ENCODE measurements at places on chromosomes 1 and 21.
A peak's percentile ranks its signal among the peaks of the same experiment; 100 is the strongest.

GRCh38 chr1:36279789-36280296 lies 26.3 kb upstream of the SH3D21 start:
- H3K4me3 ChIP-seq, result no peak overlapping the region
- no peaks in the 10 kb centered on the region for H3K27me3 ChIP-seq
- H3K36me3 ChIP-seq, result peaks cover 19% of the 10 kb centered on the region
- no peaks in the 10 kb centered on the region for H3K4me1 ChIP-seq
- no peak for DNase-seq
- peak overlapping the region; percentile 81 for H3K27ac ChIP-seq

- no peak overlapping the region for H3K4me3 ChIP-seq
- peaks cover 37% of the 10 kb centered on the region for H3K27me3 ChIP-seq
- no peak overlapping the region for H3K27ac ChIP-seq
- no peak for DNase-seq
- peaks cover 15% of the 10 kb centered on the region for H3K4me1 ChIP-seq
Measured at GRCh38 chr1:24636661-24637357, 6.3 kb upstream of the SRRM1 start.

DNA sequence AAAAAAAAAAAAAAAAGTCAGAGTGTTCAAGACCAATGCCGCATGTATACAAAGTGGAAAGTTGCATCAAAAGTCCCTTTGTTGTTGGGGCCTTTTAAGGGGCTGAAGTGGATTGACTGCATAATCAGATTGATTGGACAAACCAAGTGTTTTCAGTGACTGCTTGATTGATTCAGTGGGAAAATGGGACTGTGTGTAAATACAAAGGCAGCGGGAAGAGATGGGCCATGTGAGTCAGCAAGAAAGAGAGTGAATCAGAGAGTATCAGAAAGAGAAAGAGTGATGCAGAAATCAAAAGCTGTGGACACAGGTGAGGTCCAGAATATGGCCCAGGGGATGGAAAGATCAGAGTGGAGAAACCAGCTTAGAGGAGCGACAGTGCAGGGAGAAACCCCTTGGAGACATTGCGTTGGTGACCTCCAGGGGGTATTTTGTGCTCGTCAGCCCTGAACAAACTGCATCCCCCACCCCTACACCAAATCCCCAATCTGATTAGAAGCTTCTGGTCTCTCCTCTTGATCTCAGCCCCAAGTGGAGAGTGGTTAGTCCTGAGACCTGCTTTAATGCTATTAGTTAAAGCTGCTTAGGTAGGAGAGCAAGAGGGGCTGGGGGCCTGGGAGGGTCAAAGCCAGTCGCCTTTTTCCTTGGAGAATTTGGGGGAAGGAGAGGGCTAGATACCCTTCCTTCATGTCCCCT lies 5.1 kb upstream of the ETV3L start:
- no peak overlapping the region for H3K4me3 ChIP-seq
- peaks cover 46% of the 10 kb centered on the region for H3K4me1 ChIP-seq
- no peaks in the 10 kb centered on the region for H3K36me3 ChIP-seq
- H3K27me3 ChIP-seq, result peaks cover 32% of the 10 kb centered on the region

- H3K27ac ChIP-seq, result no peak overlapping the region
- H3K36me3 ChIP-seq, result peaks cover 12% of the 10 kb centered on the region
- no peak for DNase-seq
Measured at GRCh38 chr21:39479164-39479813, 27.5 kb downstream of the SH3BGR start.

GRCh38 chr1:63935553-63935952 lies 161.7 kb downstream of the ROR1 start:
- peaks cover 29% of the 10 kb centered on the region for H3K4me1 ChIP-seq
- H3K36me3 ChIP-seq, result no peaks in the 10 kb centered on the region
- no peak overlapping the region for H3K27ac ChIP-seq
- DNase-seq, result no peak
- no peak overlapping the region for H3K4me3 ChIP-seq

- H3K27ac ChIP-seq, result peak overlapping the region; percentile 53
- H3K27me3 ChIP-seq, result peaks cover 8% of the 10 kb centered on the region
- H3K36me3 ChIP-seq, result peaks cover 20% of the 10 kb centered on the region
- H3K4me1 ChIP-seq, result peaks cover 90% of the 10 kb centered on the region
- no peak for DNase-seq
Measured at GRCh38 chr1:54309631-54310366, 96.4 kb downstream of the SSBP3 start.

- peaks cover 4% of the 10 kb centered on the region for H3K27me3 ChIP-seq
- H3K36me3 ChIP-seq, result peaks cover 47% of the 10 kb centered on the region
- peak; percentile 12 for DNase-seq
- peaks cover 49% of the 10 kb centered on the region for H3K4me1 ChIP-seq
Measured at GRCh38 chr1:67429011-67429527, 1.1 kb downstream of the SERBP1 start.

DNA sequence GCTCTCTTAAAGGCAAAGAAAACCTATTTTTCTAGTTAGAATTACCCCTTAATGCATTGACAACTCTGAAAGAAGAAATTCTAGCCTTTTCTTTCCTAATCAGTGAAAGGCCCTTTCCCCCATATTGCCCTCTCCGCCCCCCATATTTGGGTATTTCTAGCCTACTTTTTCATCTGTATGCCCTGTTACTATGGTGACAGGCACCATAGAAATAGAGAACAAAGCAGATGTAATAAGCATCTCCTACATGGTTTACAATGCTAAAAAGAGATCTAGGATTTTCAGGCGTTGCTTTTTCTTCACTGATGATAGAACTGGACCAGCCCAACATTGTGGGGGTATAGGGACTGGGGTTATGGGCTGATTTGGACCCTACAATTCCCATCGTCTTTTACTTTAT lies 14.5 kb downstream of the LRRC8B start:
- no peak for DNase-seq
- H3K27me3 ChIP-seq, result no peaks in the 10 kb centered on the region
- no peak overlapping the region for H3K27ac ChIP-seq
- H3K36me3 ChIP-seq, result peaks cover 9% of the 10 kb centered on the region
- H3K4me3 ChIP-seq, result no peak overlapping the region
